ENCODE measurements at places on chromosomes 1 and 21.

- no peak for DNase-seq
Observed at GRCh38 chr1:28813931-28814465, 2.0 kb downstream of the OPRD1 start.

DNA sequence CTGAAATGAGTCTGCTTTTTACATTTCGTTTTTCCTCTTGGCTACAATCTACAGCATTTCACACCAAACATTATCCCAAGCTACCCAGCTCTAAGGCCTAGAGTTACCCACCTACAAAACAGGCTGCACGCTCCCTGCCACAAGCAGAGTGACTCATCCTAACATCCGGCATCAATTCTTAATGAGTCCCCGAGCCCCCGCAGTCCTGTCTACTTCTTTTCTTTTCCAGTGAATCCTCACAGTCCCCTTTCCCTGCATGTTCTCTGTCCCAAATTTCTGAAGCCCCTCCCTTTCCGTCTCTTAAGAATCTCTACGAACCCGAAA lies 650 bp downstream of the PCNX2 start:
- DNase-seq = peak; percentile 18

GRCh38 chr1:59137276-59137615 lies 159.6 kb upstream of the FGGY start:
- no peak for DNase-seq

DNA sequence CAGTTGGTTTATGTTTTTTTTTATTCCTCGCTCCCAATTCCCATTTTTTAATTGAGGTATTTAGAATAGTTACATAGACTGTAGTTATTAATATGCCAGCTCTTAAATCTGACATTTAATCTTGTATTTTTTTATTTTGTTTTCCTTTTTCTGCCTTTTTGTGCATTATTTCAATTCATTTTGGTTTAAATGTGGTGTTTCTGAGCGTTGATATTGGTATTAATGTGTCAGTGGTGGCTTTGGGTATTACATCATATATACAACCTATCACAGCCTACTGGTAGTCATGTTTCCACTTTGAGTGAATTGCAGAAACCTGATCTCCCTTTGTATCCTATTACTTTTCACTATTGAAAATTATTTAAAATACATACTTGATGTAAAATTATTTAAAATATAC lies 1027.3 kb downstream of the KCNT2 start:
- DNase-seq = no peak

DNA sequence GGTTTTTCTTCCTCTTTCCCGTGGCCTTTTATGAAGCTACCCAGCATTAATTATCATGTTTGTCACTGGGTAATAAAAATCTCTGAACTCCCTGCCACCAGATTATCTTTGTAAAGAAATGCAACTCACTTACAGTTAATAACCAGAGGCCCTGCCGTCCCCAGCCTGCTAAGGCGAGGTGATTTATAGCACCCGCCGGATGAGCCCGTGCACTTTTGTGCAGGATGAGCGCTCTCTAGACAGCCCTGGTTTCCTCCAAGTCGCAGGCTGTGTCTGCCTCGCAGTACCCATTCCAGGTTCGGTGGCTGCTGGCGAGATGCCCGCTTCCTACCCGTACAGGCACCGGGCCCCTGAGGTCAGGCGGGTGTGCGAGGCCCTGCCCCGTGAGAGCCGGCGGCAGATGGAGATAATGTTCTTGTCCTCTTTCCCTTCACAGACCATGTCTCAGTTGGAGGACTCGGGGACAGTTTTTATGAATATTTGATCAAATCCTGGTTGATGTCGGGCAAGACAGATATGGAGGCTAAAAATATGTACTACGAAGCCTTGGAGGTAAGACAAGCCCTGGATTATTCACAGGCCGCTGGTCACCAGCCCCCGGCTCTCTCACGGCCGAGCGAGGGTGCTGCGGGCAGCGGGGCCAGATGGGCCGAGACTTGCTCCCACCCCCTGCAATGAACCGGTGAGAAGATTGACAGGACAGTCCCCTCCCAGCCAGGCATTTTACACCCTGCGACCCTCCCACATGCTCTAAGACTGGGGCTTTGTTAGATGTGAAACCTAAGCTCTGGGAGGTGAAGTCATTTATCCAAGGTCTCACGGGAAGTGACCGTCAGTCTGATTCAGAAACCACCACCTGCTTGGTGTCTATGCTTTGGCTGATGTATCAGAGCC lies 28.5 kb upstream of the SELENON start:
- no peak for DNase-seq

DNA sequence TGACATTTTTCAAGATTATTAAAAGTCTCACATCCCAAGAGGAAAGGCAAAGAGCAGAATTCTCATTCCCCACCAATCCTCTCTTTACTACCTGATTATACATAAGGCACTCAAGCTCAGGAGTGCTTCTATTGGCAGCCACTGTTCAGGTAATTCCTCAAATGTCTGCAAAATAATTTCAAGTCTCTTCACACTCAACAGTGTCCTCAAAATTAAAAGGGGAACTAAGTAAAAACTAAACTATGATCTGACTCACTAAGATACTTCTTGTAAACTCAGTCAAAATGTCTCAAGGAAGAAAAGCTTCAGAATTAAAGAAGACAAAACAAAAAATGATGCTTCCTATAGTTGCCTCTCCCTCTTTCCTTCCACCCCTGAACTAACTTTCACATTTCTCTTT lies 135.6 kb downstream of the GPATCH2 start:
- no peak for DNase-seq

DNA sequence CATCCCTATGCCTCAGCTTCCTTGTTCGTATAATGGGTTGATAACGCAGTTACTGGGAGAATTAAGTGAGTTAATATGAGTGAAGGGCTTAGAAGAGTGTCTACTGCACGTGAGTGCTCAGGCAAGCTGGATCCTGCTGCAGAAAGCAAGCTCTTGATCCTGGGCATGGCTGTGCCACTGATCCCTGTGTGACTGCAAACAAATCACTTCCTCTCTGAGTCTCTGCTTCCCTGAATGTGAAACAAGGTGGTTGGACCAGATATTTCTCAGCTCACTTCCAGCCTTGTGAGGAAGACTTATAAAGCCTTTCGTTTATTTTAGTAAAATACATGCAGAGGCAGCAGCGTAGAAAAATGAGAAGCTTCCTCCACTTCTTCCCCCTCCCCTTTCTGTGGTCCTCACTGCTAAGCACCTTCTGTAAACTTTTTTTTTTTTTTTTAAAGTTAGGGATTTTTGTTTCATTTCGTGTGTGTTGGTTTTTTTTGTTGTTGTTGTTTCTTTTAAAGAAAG lies 13.8 kb downstream of the PSEN2 start:
- DNase-seq = no peak

DNA sequence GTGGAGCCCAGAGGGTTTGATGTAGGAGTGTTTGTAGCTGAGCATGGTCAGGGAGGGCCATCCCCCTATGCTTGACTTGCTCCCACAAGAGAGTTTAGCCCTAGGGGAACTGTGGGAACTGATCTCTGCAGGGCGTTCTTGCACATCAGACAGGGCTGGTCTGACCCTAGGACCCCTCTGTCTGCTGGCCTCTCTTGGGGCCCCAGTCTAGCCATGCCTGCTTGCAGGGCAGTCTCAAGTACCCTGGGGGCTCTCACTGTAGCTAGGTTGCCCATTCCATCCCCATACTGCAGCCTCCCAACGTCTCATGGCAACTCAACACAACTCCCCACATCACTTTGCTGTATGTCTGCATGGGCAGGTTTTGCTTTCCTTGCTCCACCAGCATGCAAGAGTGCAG lies 1250.7 kb upstream of the B3GALT2 start:
- DNase-seq = no peak

DNA sequence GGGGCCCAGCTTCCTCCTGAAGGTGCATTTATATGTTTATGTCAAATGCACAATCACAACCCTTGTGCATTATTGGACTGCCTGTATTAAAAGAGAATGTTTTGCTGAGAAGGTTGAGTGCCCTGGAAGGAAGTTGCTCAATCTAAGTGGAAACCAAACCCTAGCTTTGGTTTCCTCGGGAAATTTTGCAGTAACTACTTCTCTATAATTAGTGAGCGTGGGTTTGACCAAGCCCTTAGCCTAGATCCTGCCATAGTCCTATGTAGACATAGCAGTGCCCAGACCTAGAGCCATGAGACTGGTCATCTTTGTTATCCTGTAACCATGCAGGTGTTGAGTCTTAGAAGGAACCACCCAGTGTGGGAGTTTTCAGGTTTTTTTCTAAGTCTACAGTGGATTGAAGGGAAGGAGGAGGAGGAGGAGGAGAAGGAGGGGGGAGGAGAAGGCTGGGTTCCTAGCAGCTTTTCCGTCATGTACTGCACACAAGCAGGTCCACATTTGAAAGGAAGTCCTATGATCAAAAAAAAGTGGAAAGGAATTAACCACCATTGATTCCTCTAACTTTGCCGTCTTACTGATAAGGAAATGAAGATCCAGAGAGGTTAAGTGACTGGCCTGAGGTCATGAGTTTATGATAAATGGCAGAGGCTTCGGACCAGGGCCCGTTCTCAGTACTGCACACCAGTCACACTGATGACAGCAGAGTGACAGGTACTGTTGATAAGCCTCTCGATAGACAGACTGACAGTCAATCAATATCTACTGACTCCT lies 72.2 kb upstream of the LYST start:
- DNase-seq = no peak

DNA sequence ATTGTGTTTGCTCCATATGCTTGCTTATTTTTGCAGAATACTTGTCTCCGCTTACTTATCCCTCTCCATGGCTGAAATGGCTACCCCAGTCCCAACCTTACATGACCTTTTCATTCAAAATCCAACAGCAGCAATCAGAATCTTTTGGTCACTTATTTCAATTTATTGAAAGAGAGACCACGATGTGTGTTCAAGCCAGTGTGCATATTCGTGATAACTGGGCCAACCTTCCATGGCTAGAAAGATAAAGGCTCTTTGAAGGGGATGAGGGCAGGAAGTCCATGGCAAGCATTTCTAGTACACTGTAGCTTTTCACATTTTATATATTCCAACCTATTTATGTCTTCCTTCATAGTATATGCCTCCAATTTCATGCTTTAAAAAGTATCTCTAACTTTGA lies 23.1 kb downstream of the HSD11B1 start:
- DNase-seq = no peak

- DNase-seq = peak; percentile 7
Observed at GRCh38 chr1:35442734-35443133, 114.5 kb downstream of the KIAA0319L start.

- DNase-seq = no peak
Observed at GRCh38 chr1:89962742-89963075, 32.2 kb upstream of the ZNF326 start.

GRCh38 chr1:240109920-240110636 lies 18.4 kb downstream of the FMN2 start:
- DNase-seq = no peak

GRCh38 chr1:230423951-230424350 lies 2.2 kb downstream of the PGBD5 start:
- no peak for DNase-seq

GRCh38 chr1:233328142-233328921 lies 808 bp downstream of the MAP3K21 start:
- DNase-seq = no peak

- DNase-seq = no peak
Observed at GRCh38 chr1:226988334-226988666, 48.2 kb downstream of the COQ8A start.

GRCh38 chr1:2230781-2231531 lies 2.8 kb downstream of the SKI start:
- DNase-seq = no peak

DNA sequence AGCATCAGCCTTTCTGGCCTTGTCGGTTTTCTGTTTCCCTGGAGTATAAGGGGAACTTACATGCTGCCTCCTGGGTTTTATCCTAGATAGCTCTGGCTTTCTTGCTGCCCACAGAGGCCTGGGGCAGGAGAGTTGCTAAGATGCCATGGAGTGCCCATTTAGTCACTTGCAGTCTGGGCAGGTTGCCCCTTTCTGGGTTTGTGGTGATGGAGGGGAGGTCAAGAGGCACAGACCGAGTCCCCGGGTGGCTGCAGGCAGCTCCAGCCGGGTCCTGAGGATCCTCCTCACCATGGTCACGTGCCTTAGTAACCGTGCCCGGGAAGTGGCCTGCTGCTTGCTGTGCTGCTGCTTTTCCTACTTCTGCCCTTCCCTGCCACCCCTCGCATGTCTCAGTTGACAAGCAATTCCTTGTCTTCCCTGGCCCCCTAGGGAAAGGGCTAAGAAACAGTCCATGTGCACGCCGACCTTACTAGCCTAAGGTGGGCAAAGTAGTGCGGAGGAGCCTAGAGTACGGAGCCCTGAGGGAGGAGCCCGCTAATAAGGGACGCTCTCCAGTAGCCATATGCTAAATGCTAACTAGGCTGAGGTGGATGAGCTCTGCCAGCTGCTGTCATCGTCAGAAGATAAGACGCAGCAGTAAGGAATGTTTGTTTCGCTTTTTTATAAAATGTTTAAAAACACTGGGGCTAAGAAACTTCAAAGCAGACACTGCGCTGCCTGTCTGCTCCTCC lies 34.8 kb downstream of the CLCA1 start:
- no peak for DNase-seq

DNA sequence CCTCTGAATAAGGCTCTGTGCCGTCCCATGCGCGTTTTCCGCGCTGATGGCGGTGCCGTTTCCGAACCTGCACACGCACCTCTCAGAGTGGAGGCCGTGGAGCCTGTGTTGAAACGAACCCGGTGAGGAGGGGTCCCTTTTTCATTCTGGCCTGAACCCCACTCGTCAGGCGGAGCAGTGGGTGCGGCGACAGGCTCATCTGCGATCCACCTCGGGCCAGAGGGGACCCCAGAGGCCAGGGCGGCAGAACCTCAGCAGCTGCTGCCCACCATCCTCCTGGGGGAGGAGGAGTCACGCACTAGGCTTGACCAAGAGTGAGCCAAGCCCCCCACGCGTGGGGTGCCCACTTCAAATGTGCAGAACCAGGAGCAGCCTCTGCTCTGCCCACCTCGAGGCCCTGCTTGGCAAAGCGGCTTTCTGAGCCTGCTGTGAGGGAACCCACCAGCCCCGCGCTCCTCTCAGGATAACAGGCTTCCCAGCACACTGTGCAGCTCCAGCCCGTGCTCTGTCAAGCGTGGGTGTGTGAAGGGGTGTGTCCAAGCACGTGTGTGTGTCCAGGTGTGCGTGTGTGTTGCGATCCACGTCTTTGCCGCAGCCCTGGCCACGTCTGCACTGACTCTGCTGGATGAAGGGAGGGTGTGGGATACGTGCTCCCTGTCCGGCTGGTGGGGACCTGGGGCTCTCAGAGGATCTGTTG lies 6.8 kb downstream of the PRDM16 start:
- no peak for DNase-seq

DNA sequence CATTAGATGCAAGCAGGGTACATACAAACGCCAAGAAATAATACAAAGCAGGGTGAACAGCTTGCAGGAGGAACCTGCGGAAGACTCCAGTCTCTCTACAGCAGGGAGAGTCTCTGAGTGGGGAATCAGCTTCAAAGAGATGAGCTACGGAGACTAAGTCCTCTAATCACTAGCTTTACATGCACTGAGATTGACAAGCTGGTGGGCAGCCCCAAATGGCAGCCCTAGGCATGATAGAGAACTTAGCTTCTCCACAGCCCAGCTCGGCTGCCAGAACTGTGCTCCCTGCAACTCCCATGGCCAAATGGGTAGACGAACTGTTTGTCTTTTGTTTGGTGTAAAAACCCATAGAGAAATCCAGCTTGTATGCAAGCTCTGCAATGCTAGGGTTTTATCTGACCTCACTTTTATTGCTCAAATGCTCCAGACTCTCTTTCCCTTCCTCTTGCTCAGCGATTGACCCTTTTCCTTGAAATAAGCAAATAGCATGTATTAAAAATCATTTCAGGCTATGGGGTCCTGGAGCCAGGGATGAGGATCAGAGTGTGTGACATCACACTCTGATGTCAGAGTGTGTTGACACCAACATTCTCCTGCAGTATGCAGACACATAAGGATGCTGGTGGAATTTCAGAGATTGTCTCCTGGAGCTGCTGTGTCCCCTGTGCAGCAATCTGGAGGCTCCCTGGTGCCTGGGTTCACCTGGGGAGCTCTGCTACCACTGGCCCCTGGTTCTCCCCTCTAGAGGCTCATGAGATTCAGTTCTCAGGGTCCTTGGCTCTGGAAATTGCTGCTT lies 238.5 kb downstream of the TTLL7 start:
- no peak for DNase-seq

All from activated gamma-delta T cell treated with anti-CD3 and anti-CD28 coated beads, Interleukin-2, amount 50 U/mL, for 16 hours (primary cell).